ENCODE measurements at places on chromosomes 1 and 21. TPM values are rescaled to one million over a fixed set of nuclear protein-coding genes. Genes with fewer than 3 reads are reported as not detected.
A peak's percentile ranks its signal among the peaks of the same experiment; 100 is the strongest.

Gene TEX38
- 0.47 TPM for polyA plus RNA-seq

Gene TRIM63
- 0.51 TPM for polyA plus RNA-seq

Gene TGFBR3
- 115 TPM for polyA plus RNA-seq

Gene CACNA1S
- 0.37 TPM for polyA plus RNA-seq

Gene PCAT6
- polyA plus RNA-seq, result 2.5 TPM

GRCh38 chr21:16071092-16071491 is 341.3 kb downstream of the USP25 start:
- no peak for DNase-seq

DNA sequence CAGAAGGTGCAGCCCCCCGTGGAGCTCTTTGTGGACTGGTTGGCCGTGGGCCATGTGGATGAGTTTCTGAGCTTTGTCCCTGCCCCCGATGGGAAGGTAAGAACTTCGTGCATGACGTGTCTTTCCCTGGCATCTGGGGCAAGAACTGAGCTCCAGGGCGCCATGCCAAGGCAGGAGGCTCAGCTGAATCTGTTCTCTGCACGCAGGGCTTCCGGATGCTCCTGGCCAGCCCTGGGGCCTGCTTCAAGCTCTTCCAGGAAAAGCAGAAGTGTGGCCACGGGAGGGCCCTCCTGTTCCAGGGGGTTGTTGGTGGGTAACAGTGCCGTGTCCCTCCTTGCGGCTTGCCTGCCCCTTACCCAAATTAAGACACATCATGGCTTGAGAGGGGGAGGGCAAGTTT is 27.7 kb downstream of the PADI3 start:
- no peak for DNase-seq

- no peak for DNase-seq
Observed at GRCh38 chr1:28956038-28956464, 41.7 kb downstream of the EPB41 start.

- no peak for DNase-seq
Observed at GRCh38 chr1:101136739-101137138, 100.1 kb upstream of the S1PR1 start.

GRCh38 chr1:115665319-115666096 is 23.7 kb downstream of the VANGL1 start:
- no peak for DNase-seq

DNA sequence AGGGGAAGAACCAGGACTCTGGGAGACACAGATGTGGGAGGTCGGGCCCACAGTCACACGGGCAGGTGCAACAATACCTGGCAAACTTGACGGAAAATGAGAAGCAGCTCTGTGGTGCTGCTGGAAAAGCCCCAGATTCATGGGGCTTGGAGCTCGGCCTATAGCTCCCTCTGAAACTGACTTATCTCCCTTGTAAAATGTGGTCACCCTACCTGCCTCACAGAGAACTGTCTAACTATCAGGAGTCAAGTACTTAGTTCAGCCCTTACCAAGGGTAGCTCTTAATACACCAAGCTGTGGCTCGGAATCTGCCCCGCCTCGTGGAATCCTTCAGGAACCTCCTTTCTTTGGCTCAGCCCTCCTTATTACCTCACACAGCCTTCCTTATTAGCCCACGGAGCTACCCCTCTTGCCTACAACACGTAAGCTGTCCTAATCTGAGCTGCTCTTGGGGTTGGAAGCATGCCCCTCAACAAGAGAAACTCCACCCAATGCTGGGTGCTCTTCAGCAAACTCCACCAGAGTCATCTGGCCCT is 68.9 kb downstream of the MRPL37 start:
- no peak for DNase-seq

DNA sequence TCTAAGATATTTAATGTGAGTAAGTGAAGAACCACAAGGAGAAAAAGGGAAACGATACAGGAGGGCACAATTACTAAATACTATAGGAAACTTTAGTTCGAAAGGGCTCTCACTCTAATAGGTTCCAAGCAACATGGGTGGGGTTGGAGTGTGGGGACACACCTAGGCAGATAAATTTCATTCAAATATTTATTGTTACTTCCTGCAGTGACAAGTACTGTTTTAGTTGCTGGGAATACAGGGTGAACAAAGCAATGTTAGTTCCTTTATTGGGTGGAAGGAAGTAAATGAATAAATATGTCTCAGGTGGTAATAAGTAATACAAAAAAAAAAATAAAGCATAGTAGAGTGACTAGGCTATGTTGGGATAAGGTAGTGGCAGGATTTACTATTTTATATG is 73.2 kb upstream of the B3GALT2 start:
- no peak for DNase-seq

GRCh38 chr21:25080661-25081060 is 526.6 kb downstream of the MRPL39 start:
- no peak for DNase-seq

GRCh38 chr1:203207751-203208150 is 21.2 kb upstream of the CHI3L1 start:
- DNase-seq, result no peak

DNA sequence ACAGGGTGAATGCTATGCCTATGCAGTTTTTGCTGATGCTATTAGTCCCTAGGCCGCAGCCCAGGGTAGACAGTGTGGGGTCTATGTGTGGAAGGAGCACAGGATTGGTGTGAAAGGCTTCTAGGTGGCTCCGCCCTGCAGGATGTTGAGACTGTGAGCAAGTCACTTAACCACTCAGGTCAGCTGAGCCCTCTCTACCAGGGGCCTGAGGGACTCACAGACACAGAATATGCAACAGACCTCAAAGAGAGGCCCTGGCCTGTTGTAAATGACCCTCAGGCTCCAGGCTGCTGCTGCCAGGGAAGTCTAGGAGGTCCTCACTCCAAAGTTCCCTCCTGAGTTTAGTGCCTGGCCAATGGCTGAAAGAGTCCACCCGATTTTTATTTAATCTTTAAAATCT is 11.0 kb downstream of the NHLH2 start:
- no peak for DNase-seq

DNA sequence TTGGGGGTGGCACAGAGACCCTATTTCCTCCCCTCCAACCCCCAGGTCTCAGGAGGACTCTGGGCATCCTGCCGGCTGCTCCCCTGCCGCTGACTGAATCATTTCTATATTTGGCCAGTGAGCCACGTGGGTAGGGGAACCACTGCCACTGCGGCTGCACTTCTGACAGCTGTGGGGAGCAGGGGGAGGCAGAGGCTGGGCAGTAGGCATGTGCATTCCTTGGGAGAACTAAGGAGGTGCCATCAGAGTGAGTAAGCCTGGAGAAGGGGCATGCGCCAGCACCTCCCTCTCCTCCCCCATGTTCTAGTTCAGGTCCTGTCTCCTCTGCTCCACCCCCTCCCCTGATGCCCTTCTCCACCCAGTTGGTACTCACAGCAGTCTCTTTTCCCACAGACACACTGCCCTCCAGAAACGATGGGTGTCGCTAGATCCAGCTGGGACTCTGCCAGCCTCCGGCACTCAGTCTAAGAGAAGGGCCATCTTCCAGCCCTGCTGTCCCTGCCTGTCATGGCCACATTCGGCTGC is 12.0 kb downstream of the PPFIA4 start:
- no peak for DNase-seq

- DNase-seq, result no peak
Observed at GRCh38 chr1:231575472-231575871, 47.0 kb downstream of the TSNAX start.

- no peak for DNase-seq
Observed at GRCh38 chr1:214717351-214717750, 114.4 kb downstream of the CENPF start.

DNA sequence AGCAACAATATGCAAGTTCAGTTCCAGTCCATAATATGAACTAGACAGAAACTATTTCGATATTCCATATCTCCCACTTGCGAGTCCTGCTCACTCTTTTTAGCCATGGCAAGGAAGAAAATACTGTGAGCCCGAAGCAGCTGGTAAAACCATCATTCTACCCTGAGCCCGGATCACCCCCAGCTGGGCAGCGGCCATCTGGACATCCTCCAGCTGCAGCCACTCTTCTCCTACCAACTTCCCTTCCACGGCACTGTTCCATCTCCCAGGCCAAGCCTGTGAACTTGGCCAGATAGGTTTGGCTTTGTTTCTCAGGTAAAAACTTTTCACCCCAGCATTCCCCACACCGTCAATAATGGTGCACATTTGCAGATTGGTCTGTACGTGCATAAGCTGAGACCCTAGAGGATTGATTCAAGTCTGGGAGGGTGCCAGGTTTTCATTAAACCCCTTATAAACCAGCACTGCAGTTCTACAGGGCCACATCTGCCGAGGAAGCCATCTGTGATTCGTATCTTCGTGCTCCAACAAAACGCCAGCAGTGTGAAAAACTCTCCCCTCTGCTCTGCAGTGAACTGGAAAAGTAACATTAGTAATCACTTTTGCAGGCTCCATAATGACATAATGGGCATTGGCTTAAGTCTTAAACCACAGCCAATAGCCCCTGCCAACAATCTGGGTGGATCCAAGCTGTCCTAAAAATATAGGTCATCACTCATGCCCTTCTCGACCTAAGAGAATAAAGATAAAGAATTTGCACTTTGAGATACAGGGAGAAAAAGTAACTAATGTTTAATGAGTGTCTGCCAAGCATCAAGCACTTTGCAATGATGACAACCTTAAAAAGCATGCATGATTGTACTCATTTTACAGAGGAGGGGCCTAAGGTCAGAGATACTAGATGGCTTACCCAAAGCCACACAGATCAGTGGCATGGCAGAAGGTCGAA is 205.1 kb downstream of the PLPP3 start:
- DNase-seq, result no peak

DNA sequence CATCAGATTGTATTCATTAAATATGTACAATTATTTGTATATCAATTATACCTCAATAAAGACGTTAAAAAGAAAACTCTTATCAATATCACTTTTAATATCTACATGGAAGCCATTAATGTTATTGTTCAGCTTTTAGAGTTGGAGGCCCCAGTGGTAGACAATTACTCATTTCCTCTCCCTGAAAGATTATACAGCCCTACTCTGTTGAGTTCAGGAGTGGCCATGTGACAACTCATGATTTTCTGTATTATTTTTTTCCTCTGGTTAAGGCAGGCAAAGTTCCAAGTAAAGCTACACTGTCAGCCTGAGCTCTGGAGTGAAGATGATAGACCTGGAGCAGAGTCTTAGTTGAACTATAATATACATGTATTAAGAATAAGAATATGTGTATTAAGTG is 247.9 kb upstream of the B3GALT2 start:
- no peak for DNase-seq

DNA sequence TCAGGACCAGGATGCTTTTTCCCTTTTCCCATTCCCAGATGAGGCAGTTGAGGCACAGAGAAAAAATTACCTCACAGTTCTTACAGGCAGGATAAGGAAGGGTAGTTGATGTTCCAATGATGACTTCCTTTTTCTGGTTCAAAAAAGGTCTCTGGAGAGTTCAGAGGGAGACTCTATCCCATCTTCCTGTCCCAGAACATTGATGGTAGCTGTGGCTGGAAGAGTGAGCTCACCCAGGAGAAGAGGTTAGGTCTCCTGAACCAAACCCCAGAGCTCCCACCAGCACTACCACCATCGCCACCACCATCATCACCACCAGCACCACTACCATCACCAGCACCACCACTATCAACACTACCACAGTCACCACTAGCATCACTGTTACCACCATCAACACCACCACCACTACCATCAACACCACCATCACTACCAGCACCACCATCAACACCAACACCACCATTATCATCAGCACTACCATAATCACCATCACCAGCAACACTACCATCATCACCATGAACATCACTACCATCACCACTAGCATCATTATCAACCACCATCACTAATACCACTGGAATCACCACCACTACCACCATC is 105.5 kb upstream of the RUNX3 start:
- no peak for DNase-seq

GRCh38 chr1:35807614-35808449 is at the start of gene AGO4:
AGO4 (plus strand) TSS chr1:35808016; CDS start chr1:35808417, 401 bp downstream.
- DNase-seq, result peak; percentile 18

DNA sequence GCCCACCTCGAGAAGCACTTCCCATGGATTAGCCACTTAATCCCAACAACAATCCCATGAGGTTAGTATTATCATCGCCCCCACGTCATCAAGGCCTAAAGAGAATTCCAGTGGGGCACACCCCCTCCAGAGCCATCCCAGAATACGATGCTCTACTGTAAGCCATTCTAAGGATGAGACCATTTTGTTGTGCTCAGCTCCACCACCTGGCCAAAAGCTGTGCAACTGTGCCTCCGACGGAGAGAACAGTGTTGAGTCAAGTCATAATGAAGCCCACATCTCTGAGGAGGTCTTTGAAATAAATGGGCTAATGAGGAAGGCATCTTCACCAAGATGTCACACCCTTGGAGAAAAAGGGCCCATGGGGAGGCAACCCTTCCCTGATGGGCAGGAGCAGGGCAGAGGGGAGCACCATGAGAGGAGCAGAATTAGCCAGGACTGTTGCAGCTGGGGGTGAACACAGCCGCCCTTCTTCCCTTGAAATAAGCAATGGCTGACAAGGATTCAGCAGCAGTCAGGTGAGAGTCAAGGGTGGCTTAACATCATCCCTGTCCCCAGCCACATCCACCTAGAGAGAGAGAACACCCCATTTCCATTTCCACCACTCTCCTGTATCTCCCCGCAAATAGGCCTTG is 14.6 kb downstream of the SYF2 start:
- no peak for DNase-seq

GRCh38 chr21:29219165-29219770 is 79.5 kb upstream of the BACH1 start:
- DNase-seq, result no peak

GRCh38 chr1:93712741-93713140 is 31.1 kb upstream of the BCAR3 start:
- no peak for DNase-seq

DNA sequence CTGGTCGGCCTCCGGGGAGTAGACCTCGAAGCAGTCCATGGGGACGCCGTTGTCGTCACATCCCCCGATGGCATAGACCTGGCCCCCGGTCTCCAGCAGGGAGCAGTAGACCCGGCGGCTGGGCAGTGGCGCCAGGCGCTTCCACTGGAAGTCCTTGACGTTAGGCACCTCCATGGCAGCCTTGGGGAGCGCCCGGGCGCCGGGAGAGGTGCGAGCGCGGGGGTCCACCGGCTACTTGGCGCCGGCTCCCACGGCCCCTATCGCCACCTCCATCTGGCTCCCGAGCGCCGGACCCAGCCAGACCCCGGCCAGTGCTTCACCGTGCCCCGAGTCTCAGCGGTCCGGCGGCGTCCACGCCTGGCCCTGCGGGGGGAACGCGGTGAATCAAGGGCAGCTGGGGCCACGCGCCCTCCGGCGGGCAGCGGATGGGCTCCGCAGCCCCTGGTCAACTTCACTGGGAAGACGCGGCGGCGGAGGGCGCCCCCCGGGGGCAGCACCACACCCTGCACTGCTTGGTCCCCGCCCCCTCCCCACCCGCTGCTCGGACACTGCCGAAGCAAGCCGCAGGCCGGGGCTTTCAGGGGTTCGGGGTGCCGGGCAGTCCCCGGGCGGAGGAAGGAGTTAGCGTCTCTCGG is 13.2 kb downstream of the KLHDC8A start:
- no peak for DNase-seq

DNA sequence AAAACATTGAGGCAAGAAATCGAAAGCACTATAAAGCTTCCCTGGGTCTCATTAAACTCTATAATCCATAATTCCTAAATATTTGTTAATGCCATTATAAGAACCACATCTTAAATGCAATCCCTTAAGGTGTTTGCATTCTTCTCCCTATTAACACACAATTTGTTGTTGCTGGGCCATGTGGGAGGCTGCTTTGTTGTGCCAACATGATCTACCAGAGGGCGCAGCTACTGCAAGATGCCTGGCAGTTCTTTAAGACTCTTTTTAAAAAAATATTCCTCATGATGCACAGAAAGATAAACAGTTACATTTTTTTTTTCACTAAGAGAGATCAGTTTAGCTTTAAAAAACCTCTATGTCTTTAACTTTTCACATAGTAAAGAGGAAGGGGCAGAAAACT is 39.0 kb upstream of the BCAS2 start:
- no peak for DNase-seq

GRCh38 chr1:191151321-191151807 is 673.7 kb upstream of the BRINP3 start:
- DNase-seq, result no peak

All from right renal pelvis (tissue), 4 donors.